ENCODE measurements at places on chromosomes 5 and 9.

GRCh38 chr5:154276973-154277331 is 86.4 kb downstream of the GALNT10 start:
- no peak for DNase-seq

GRCh38 chr9:34589636-34590380 is at the start of gene CNTFR:
Gene CNTFR (minus strand): TSS chr9:34589724. CDS start chr9:34568981, 20,743 bp downstream.
- DNase-seq = peak; percentile 12

GRCh38 chr9:133199648-133200321 is 9.3 kb downstream of the OBP2B start:
- DNase-seq = peak; percentile 11

- DNase-seq = no peak
Observed at GRCh38 chr5:39863926-39864552, 439.3 kb upstream of the DAB2 start.

- DNase-seq = no peak
Observed at GRCh38 chr9:97802276-97802675, 50.8 kb upstream of the FOXE1 start.

DNA sequence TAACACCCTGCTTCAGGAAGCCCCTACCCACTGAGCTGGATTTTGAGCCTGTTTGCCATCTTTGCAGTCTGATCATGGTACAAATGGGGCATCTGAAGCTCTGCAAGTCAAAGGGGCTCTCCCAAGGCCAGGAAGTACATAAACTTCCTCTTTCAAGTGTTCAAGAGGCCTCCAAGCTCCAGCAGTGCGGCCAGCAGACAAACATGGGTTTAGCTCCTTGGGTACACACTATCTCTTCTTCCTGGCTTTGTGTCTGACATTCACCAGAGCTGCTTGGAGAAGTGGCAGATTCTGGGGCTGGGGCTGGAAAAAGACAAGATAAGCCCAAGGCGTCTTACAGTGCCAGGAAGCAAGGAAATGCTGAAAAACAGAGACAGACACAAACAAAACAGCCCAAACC is 34.1 kb downstream of the LAMC3 start:
- no peak for DNase-seq

DNA sequence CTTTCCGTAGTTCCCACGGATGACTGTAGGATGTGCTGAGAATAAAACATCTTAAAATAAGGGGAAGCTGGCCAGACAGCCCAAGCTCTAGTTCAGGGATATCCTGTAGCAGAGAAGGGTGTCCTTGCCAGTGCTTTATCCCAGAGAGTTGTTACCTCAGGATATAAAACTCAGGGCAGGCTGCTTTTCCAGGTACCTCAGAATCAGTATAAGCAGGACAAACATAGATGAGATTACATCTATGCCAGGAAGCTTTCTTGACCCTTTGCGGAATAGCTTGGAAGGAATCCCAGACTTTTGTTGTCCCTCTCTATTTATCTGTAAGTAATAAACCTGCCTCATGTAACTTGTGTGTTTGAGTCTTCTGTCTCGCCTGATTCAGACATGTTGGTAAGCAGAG is 565.7 kb downstream of the PRDM9 start:
- no peak for DNase-seq

- DNase-seq = no peak
Observed at GRCh38 chr9:97419309-97419867, 7.5 kb downstream of the TDRD7 start.

DNA sequence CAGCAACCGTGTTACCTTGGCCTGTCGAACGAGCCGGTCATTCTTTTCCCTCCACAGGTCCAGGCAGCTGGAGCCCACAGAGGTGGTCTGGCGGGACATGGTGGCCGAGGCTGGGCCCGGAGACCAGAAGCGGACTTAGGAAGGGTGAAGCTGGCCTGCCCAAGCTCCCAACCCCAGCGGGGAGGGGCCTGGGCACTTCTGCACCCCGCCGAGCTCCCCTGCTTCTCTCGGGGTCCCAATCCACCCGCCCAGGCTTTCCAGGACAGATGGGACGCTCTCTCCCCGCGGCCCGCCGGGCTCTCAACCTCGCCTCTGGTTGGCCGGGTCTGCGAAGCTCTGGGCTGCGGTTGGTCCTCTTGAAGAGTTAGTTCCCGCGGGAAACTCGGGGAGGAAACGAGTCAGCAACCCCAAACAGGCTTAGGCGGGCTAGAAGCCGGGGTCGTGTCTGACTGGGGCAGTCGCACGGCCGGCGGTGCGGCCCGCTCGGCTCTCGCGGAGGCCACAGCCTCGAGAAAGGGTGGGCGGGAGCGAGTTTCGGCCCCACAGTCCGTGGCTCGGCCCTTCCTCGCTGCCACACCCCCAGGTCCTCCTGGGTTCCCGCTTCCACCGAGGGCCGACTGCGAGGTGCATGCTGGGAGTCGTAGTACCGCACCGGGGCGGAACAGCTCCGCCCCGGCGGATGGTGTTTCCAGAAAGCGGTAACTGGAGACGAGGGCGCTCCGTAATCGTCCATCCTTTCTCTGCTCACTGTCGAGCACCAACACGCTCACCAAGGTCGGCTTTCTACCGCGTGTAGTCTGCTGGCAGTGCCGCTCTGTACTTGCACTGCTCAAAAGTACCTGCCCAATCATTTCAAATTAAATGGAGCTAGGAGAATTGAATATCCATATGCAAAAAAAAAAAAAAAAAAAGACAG is at the start of gene FANCG:
Gene FANCG, minus strand, starts transcription at position 517 of the 916 bp plus-strand sequence. Its CDS starts 418 bp downstream, at position 99.
- DNase-seq = peak; percentile 87

GRCh38 chr9:98572054-98572627 is 136.6 kb downstream of the GABBR2 start:
- DNase-seq = no peak

- peak; percentile 63 for DNase-seq
Observed at GRCh38 chr9:34651876-34652601, at the start of gene IL11RA. Gene IL11RA (plus strand): TSS chr9:34652185. CDS start chr9:34655218, 3,033 bp downstream.

GRCh38 chr5:123176224-123176937 is 87.3 kb downstream of the PRDM6 start:
- DNase-seq = no peak

DNA sequence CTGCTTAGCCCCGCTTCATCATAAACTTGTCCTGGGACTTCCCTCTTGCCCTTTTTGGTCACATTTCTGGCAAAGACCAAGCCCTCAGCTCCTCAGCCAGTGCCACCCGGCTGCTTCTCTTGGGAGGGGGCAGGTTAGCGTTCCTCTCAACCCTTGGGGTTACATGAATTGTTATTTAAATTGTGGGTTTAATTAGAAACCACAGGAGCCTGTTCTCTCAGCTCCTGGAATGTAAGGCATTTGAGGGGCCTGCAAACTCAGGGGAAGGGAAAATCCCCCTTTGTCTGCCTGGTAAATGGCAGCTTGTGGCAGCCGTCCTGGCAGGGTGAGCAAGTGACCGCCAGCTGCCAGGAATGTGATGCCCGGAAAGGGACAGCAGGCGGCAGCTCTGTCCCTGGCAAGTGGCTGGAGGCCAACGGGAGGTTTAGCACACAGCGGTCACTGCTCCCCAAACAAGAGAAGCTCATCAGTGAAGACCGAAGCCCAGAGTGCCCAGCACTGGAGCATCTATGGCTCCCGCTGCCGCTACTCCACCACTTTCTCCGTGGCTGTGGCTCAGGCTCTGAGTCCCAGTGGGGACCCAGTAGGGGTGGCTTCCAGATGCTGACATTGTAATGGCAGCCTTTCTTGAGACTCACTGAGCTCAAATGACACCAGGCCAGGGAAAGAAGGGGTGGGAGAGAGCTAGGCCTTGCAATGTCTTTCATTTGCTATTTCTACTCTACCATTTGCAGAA is 51.7 kb downstream of the SHB start:
- DNase-seq = no peak

GRCh38 chr5:167081561-167081960 is 1209.9 kb upstream of the WWC1 start:
- DNase-seq = no peak

- no peak for DNase-seq
Observed at GRCh38 chr5:177392765-177393164, 7.7 kb downstream of the PFN3 start.

DNA sequence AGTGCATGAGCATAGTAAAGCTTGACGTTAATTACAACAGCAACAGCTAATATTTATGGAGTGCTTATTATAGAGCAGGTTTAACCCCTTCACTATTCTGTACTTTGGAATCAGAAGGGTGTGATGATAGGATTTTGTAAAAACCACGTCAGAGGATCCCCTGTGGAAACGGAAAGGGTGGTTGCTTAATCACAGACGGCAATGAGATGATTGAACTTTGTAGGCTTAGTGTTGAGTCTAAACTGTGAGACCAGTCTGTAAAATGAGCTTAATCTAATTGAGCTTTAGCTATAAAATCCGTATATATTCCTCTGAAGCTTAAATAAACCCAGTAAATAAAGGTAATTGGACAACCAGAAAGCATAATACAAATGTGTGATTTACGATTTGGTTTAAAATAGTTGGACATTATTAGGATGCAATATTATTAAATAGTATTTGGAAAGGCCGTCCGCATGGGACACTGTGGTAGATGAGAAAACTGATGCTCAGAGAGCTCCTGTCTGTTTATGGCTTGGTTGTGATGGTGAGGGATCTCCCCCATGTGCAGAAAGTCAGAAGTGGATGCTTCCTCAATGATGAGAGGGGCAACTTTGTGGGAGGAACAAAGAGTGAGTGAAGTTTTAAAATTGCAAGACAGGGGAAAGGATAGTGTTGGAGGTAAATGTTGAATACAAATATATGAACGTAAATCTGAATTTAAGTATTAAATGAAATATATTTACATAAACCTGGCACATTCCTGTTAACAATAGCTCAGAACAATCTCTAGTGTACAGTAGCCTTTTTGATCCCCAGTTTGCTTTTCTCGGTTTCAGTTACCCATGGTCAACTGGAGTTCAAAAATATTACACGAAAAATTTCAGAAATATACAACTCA is 23.4 kb upstream of the SCGB3A2 start:
- no peak for DNase-seq

DNA sequence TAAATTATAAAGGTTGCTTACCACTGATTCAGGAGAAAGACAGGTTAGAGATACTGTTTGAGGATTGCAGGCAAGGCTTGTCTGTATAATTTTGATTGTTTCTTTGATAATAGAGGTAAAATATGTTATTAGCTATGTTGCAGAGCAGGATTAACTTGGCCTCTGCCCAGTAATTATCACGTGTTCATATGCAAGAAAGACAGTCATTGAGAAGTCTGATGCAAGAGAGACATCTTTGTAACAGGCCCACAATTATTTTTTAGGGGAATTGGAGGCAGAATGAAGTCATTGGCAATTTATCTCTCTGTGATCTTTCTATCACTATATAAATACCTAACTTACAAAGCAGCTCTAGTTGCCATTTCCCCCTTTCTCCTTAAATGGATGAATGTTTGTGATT is 46.0 kb downstream of the SLC44A1 start:
- DNase-seq = no peak

- peak; percentile 70 for DNase-seq
Observed at GRCh38 chr5:141849415-141850243, 28.6 kb downstream of the PCDH1 start.

GRCh38 chr5:139822553-139823425 is 27.2 kb downstream of the PSD2 start:
- no peak for DNase-seq

GRCh38 chr9:109787735-109788134 is 7.7 kb downstream of the PALM2AKAP2 start:
- no peak for DNase-seq

DNA sequence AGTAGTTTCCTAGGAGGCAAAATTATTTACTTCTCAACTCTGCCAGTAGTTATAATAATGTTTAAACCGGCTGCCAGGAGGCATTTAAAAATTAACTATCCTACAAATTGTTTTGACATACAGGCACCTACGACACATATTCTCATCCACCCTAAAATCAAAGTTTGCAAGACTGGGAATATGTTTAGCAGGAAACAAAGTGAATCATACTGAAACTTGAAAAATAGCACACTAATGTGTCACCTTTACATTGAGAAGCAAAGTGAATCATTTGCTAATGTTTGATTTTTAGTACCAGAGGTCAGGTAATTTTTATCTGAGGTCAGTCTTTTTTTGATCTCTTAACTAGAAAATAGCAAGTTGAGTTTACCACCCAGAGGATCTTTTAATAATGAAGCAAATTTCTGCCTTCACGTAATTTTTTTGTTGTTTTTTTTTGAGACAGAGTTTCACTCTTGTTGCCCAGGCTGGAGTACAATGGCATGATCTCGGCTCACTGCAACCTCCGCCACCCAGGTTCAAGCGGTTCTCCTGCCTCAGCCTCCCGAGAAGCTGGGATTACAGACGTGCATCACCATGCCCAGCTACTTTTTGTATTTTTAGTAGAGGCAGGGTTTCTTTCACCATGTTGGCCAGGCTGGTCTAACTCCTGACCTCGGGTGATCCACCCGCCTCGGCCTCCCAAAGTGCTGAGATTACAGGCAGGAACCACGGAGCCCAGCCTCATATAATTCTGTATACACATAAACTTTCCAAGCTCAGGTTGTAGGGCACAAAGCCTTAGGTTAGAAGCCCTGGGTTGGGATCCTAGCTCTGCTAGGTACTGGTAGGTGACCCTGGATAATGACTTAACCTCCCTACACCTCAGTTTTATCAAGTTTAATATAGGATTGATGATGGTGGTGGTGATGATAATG is 124.3 kb downstream of the UGCG start:
- DNase-seq = no peak

DNA sequence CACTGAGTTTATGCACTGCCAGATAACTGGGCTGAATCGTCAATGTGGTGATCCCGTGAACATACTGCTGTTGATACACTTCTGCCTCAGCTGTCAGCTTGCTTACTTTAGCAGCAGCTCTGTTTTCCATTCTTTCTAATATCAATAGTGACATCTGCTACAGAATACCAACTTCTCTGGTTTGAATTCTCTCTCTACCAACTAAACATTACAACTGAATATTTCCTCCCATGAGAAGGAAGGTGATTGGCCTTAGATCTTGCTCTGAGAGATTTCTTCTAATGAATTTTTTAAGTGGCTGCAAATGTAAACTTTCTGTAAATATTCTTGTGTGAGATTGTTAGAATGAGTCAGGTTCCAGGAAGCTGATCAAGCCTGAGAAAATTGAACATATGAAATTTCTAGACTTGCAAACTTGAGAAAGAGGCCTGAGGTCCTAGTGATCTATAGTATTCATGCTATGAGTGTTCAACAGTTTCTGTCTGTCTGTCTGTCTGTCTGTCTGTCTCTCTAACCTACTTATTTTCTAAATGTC is 205.5 kb upstream of the CDKN2B start:
- no peak for DNase-seq

DNA sequence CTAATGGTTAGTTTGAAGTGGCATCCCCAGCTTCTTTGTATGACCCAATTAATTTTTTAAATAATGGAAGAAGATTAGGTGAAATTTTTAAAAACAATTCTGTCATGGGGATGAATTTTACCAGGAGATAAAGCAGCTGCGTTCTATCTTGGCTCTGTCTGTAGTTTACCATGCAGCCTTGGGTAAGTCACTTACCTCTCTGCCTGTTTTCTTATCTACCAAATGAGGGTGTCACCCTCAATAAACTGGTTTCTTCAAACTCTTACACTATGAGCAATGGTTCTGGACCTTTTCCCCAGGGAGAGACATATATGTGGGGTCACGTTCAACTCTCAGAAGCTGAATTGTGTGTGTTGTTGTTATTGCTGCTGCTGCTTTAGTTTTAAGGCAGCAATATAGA is 71.7 kb downstream of the TEX10 start:
- no peak for DNase-seq

GRCh38 chr9:82549174-82549821 is 513.6 kb downstream of the RASEF start:
- DNase-seq = no peak
